ENCODE measurements at places on chromosomes 11 and 22. TPM values are rescaled to one million over a fixed set of nuclear protein-coding genes. Genes with fewer than 3 reads are reported as not detected.

HSPB2 gene
- 0.28 TPM for total RNA-seq

CD248 gene
- 1.1 TPM for total RNA-seq

C11orf97 gene
- not detected for total RNA-seq

CDC42EP2 gene
- 19.1 TPM for total RNA-seq

DTX4 gene
- total RNA-seq, result 0.18 TPM

All from endothelial cell of coronary artery (primary cell).